ENCODE measurements at places on chromosomes 16 and 17. TPM values are rescaled to one million over a fixed set of nuclear protein-coding genes. Genes with fewer than 3 reads are reported as not detected.

- DNase-seq: no peak
Observed at GRCh38 chr16:84524346-84524920, 20.0 kb upstream of the MEAK7 start.

- DNase-seq: peak; percentile 36
Observed at GRCh38 chr16:88014252-88014781, 63.1 kb downstream of the BANP start.

Gene C16orf54
- 2.5 TPM for total RNA-seq

DNA sequence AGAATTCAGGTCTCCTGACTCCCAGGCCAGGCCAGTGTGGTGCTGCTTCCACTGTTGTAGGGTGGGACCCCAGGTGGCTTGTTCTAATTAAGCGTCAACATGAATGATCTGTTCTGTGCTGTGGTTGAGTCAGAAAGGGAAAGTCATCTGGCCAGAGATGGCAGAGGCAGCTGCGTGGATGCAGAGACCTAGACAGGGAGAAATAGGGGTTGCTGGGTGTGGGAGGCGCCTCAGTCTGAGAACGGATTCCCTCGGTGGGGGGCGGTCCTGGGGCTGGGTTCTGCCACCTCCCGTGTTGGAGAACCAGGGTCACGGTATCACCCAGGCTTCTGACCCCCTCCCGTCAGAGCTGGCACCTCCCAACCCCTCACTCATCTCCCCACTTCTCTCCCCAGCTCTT lies 5.6 kb downstream of the FBRS start:
- DNase-seq: no peak
